Activated CD4-positive, alpha-beta T cell treated with anti-CD3 and anti-CD28 coated beads for 48 hours (primary cell): ENCODE measurements at places on chromosomes 1 and 21.

DNA sequence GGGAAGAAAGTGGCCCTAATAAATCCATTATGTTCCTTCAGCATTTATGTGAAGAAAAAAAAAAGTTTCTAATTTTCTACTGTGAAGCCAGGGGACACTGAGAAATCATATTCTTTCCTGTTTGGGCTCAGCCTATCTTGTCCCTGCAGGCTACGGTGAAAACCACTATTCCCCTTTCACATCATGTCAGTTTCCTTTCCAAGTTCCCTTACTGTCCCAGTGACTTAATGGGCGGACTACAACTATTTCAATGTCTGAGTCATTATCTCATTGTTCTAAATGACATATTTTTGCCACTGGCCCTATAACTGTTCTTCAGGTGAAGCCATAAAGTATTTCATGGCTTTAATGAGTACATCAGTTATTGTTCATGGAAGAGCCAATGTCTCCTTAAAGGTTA is 71.3 kb upstream of the BEND5 start:
- no peak for DNase-seq

DNA sequence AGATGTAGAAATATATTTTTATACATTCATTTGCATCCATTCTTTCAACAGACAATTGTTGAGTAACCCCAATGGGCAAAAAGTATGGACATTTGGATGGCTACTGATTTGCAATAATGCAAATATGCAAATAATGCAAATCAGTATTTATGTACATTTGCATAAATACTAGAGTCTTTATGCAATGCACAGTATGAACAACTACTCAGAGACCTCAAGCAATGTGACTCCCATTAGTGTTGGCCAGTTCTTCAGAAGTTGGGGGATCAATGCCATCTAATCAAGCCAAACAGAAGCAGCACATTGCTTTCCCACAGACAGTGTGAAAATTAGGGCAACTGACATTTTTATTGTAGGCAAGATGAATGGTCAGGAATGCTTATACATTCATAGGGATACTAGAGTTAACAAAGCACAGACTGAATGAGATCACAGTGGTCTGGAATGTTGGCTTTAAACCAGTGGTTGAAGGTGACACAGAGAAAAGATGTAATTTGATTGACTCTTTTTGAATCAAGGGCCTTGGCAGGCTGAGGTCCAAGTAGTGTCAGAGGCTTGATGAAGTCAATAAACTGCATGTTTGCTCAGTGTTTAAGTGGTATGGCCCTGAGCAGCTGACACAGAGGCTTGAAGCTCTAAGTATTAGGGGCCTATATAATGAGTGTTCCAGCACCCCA is 256.6 kb downstream of the CTH start:
- no peak for DNase-seq

DNA sequence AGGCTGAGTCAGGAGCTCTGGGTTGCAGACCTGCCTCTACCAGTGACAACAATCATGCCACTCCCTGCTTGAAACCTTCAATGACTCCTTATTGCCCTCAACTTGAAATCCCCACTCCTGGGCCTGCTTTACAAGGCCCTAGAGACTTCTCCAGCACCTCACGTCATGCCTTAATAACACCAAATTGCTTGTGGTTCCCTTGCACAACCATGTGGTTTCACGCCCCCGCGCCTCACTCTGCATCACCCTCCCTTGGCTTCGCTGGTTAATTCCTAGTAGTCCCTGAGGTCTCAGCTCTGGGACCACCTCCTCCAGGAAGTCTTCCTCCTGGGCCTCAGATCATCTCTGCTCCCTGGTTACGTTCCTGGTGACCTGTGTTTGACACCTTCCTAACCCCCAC is 33.0 kb downstream of the EPHA2 start:
- peak; percentile 73 for DNase-seq

- no peak for DNase-seq
Observed at GRCh38 chr1:205766038-205766437, 9.2 kb downstream of the RAB29 start.

- DNase-seq, result no peak
Observed at GRCh38 chr1:12380326-12381249, 150.8 kb downstream of the VPS13D start.

- DNase-seq, result no peak
Observed at GRCh38 chr1:85282424-85282823, 6.0 kb upstream of the BCL10 start.

GRCh38 chr1:166379447-166379846 is 212.6 kb upstream of the FAM78B start:
- no peak for DNase-seq

GRCh38 chr21:41289431-41289830 is 27.2 kb upstream of the FAM3B start:
- no peak for DNase-seq

GRCh38 chr1:248860007-248860406 is 1.1 kb upstream of the ZNF692 start:
- DNase-seq, result no peak

- DNase-seq, result no peak
Observed at GRCh38 chr1:87336623-87337067, 8.0 kb downstream of the LMO4 start.

DNA sequence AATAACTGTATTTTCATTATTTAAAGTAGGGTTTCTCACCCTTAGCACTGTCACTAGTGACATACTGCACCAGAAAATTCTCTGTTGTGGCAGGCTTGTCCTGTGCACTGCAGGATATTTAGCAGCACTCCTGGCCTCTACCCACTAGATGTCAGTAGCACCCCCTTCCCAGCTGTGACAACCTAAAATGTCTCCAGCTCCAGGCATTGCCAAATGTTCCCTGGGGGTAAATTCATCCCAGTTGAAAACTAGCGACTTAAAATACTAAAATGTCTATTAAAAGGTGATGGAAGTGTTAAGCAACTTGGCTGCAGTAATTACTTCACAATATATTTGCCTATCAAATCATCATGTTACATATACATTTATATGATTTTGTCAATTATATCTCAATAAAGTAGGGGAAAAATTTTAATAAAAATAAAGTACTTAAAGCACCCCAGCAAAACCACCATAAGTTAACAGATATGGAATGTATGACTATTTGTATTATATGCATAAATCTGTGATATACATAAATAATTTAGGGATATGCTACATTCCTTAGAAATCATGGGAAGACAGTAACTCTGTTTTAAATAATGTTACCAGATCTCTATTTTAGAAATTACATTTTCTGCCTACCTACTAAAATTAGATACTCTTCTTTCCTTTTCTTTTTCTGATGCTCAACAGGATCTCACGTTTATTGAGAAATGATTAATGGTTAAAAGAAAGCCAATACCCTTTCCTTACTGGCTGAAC is 74.6 kb downstream of the ARID4B start:
- DNase-seq, result peak; percentile 65

DNA sequence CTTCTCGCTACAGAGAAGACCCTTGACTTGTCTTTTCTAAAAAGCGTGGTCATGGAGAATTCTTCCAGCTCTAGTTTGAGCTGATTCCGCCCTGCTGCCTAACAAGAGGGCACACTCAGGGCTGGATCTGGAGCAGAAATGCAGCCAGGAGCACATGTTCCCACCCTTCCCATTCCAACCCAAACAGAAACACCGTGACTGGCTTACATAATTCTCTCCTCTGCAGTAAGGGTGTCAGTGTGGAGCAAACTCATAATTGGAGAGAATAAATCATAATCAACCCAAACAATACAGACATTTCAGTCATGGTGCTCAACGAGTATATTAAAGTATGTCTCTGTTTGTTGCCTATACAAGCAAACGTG is 34.5 kb downstream of the CTNNBIP1 start:
- DNase-seq, result no peak

GRCh38 chr1:185033686-185034085 is 11.7 kb upstream of the RNF2 start:
- no peak for DNase-seq

DNA sequence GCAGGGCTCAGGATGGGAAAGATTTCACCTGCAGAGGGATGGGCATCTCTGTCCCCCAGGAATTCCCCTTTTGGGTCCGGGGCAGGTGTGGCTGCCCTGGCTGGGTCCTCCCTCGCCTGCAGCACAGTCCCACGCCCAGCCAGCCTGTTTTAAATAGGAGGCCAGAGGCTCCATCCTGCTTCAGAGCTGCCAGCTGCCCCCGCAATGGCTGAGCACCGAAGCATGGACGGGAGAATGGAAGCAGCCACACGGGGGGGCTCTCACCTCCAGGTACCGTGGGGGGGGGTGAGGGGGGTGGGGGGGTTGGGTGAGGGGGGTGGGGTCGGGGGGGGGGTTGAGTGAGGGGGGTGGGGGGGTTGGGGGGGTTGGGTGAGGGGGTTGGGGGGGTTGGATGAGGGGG is 3.6 kb downstream of the SCNN1D start:
- DNase-seq, result no peak

DNA sequence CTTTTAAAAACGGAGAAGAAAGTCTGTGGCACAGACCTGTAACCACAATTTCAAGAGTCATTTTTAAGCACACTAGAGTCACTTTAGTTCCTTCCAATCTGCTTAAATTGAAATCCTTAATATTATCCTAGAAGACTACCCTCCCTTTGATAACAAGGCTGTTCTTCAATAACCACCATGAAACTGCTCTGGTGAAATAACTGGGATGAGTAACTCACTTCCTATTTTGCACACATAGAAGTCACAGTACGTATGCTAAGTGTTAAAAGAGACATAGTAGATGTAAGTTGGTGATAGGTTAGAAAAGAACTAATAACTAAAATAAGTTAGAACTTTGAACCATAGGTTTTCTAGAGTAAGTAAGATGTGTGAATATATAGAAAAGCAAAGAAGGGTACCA is 107.8 kb downstream of the NME7 start:
- DNase-seq, result no peak

DNA sequence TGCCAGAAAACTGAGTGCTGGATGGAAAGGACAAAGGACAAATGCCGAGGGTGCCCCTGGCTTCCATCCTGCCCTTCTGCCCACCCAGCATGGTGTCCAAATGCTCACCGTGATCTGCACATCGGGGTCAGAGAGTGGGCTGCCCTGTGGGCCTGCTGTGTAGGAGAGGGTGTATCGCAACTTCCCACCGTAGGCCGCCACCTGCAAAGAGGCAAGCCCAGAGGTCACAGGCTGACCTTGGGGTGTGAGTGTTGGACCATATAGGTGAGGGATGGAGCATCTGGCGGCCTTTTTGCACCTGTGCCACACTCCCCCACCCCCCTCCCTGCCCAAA is 53.5 kb downstream of the LDLRAD2 start:
- DNase-seq, result no peak

DNA sequence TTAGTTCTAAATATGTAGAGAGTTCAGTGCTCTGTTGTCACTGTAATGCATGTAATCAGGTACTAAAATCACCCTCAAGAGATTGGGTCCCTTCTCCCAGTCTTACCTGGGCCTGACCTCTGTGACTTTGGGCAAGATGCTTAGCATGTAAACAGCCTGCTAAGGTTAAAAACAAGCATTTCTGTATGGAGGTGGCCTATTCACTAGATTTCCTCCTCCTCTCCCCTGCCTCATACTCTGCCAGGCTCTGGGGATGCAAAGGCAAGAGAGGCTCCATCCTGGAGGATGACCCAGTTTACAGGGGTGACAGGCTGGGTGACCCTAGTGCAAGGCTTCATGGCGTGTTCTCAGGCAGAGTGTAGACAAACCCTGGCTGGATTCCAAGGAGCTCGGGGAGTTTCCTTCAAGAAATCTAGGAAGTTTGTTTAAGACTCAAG is 28.8 kb downstream of the VANGL2 start:
- no peak for DNase-seq

DNA sequence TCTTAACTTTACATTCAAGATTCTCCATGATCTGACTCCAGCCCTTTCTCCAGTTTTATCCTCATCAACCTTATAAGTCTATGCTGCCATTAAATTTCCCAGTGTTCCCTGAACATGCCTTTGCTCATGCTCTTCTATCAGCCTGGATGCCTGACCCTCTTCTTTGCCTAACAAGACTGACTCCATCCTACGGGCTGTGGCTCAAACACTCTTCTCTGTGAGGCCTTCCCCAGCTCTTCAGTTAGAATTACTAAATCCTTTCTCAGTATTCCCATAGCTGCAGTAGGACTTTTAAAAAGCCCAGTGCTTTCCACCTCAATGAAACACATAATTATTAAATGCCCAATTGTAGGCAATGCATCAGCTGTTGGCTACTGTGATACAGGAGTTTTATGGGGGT is 76.5 kb upstream of the GNG12 start:
- no peak for DNase-seq

GRCh38 chr21:33308586-33309490 is 15.9 kb upstream of the IFNAR1 start:
- peak; percentile 17 for DNase-seq
